Activated T-helper 1 cell treated with anti-CD3 and anti-CD28 coated beads, Interleukin-12 subunit alpha, Interleukin-12 subunit beta, Interleukin-2, Interleukin-4 antibody, amounts not matched to agents 30 ng/mL and 10 ng/mL and 1 ng/mL, durations not matched to agents 14 hours and 24 hours and 36 hours (primary cell): ENCODE measurements at places on chromosomes 1 and 21. TPM values are rescaled to one million over a fixed set of nuclear protein-coding genes. Genes with fewer than 3 reads are reported as not detected.

ADAMTS5 gene
- not detected in 2 replicates for total RNA-seq

OR2L5 gene
- not detected in 2 replicates for total RNA-seq

- DNase-seq = no peak
Observed at GRCh38 chr1:216750031-216750627, 26.9 kb upstream of the ESRRG start.

- no peak for DNase-seq
Observed at GRCh38 chr1:905811-906599, 17.7 kb upstream of the SAMD11 start.

EFNA1 gene
- total RNA-seq = not detected in 2 replicates

GRCh38 chr1:201933840-201934430 lies 12.4 kb downstream of the LMOD1 start:
- DNase-seq = no peak

TSSK3 gene
- total RNA-seq = 0.51 and 1.3 TPM in 2 replicates

GRCh38 chr1:1071486-1072298 lies 2.4 kb downstream of the RNF223 start:
- DNase-seq = no peak

GRCh38 chr1:221696027-221696426 lies 45.9 kb downstream of the DUSP10 start:
- DNase-seq = no peak

PLA2G2C gene
- total RNA-seq = 0.44 and 0.65 TPM in 2 replicates

DNA sequence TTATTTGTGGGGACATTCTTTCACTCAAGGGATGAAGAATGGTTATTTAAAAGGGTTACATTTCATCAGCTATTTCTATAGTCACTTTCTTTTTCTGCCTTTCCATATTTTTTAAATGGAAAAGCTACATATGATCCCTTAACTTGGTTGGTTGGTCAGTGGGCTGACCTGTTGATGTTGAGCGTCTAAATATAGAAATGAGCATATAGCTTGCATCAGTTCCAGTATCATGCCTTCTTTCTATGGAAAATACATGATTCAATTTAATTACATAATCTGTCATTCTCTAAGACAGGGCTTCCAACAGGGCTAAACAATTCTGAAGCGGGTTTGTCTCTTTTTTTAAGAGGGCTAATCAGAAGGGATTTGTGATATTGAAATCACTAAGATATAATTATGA lies 40.6 kb downstream of the TYW3 start:
- DNase-seq = no peak

GRCh38 chr1:168572633-168573032 lies 3.8 kb upstream of the XCL1 start:
- no peak for DNase-seq

ZNF683 gene
- total RNA-seq = not detected in 2 replicates

DNA sequence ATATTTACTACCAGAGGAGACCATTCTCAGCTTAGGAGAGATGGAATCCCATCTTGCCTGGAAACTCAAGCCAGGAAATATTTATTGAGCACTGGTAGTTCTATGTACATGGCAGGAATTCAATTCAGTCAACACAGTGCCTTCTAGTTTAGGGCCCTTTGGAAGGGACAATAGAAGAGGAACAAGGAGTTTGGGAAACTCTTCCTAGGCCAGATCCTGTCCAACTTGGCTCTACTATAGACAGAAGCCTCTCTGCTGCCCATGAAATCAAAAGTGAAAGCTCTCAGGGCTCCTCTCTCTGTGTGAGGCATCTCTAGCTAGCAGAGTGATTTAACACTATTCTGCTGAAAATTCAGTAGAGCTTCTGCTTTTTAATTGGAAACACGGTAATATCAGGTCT lies 244.6 kb upstream of the MAP1LC3C start:
- no peak for DNase-seq

DNA sequence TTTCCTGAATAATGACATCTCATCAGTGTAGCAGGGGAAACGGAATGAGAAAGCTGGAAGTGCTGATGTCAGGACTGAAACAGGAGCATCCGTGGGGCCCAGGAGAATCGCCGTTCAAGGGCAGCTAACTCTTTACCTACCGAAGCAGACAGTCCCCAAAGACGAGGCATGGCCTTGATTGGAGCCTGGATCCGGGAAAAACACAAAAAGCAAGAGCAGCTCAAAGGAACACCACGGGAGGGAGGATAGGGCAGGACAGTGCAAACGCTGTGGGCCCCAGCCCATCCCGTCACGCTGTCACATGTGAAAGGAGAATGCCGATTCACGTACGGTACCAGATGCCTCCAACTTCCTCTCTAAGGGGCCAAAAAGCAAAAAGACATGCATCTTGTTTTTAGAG lies 34.9 kb downstream of the WNT9A start:
- no peak for DNase-seq

BCL2L15 gene
- 0.67 and 0.69 TPM in 2 replicates for total RNA-seq

- no peak for DNase-seq
Observed at GRCh38 chr21:33897739-33898138, 17.9 kb downstream of the ATP5PO start.

- DNase-seq = no peak
Observed at GRCh38 chr21:46394595-46395104, 64.0 kb upstream of the DIP2A start.

- DNase-seq = no peak
Observed at GRCh38 chr1:43241413-43241836, 28.4 kb upstream of the TMEM125 start.

ZNF695 gene
- total RNA-seq = 0.27 and 0.57 TPM in 2 replicates

NR1I3 gene
- total RNA-seq = not detected in 2 replicates

DNA sequence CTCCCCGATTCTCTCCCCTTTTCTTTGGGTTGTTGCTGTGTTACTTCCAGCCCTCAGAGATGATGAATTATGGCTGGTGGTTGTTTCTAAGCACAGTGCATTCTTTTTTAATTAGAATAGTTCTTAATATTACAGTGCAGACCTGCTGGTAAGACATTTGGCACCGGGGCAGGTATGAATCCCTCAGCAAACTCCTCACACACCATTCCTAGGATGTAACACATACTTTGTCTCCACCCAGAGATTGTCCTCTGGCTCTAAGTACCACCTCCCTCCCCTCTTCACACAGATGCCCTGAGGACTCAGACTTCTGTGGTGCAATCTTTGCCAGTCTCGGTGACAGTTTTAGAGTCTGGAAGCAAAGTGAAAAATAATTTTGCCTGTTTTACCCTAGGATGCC lies 143.1 kb downstream of the HLX start:
- no peak for DNase-seq

DNA sequence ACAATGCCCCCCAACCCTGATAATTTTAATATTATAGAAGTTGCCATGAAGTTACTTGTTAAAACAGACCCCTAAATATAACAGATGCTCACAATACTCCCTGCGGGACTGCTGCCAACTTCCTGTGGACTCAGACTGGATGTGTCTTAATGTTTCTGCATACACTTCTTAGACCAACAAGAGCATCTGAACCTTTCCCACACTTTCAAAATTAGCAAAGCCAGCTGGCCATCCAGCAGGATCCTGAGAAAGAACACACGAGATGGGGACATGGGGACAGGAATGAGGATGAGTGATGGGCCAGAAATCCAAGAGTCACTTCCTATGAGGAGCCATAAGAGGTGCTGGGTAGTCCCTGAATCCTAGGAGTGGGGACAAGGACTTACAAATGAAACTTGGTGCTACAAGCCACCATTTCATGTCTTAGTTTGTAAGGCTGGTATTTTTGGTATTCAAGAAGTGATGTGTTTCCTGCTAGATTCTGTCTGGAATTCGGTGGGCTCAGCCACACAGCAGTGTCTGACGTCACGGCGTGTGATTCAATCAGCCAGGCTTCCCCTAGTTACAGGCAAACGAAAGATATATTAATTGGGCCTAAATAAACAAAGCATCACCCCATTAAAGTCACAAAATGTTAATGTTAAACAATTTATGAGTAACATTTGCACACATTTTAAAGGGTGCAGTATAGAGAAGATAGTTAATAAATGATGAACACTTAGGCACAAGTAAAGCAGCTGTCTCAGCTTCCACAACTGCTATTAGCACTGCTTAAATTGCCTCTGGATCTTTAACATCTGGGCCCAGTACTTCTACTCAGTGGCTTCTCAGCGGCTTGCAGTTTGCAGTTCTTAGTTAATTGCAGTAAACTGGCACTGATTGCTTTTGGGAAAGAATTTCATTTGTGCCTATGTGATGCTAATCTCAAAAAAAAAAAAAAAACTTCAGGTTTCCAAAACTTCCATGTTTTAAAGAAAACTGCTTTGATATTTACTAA lies 41.2 kb upstream of the RGS8 start:
- DNase-seq = no peak
